ENCODE measurements at places on chromosomes 6 and 20.

GRCh38 chr6:22647719-22648118 is 78.4 kb downstream of the HDGFL1 start:
- DNase-seq = no peak

- DNase-seq = no peak
Measured at GRCh38 chr6:78505178-78505577, 362.2 kb upstream of the IRAK1BP1 start.

GRCh38 chr6:156028335-156029131 is 572.9 kb upstream of the NOX3 start:
- DNase-seq = no peak

GRCh38 chr6:24431045-24431451 is 28.3 kb downstream of the MRS2 start:
- DNase-seq = no peak

GRCh38 chr6:39209360-39209811 is 19.9 kb downstream of the KCNK5 start:
- DNase-seq = no peak

DNA sequence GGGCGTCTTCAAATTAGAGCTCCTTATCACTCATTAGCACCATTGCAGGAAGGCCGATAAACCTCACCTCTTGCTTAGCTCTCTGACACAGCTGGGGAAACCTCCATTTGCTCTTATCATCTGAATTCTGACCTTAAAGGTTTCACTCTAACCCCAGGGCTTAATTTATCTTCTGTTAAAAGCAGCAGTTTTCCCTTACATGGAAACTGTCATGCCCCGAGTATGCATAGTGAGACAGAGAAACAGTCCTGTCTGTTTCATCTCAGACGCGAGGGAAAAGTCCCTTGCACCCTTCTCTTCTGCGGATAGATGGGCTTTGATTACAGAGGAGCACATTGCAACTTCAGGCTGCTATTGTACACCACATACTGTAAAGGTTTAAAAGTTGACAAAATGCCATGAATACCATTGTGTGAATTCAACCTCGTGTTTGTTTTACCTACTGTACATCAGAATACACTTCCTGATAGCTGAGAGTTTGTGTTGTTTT is 191.5 kb upstream of the BMP2 start:
- DNase-seq = no peak

GRCh38 chr6:157641837-157642236 is 181.2 kb upstream of the SNX9 start:
- no peak for DNase-seq

- DNase-seq = no peak
Measured at GRCh38 chr6:151242420-151242861, 2.7 kb downstream of the AKAP12 start.

GRCh38 chr20:5658912-5659345 is 91.3 kb upstream of the SHLD1 start:
- peak; percentile 54 for DNase-seq

GRCh38 chr20:8163543-8163942 is 31.5 kb downstream of the PLCB1 start:
- no peak for DNase-seq

DNA sequence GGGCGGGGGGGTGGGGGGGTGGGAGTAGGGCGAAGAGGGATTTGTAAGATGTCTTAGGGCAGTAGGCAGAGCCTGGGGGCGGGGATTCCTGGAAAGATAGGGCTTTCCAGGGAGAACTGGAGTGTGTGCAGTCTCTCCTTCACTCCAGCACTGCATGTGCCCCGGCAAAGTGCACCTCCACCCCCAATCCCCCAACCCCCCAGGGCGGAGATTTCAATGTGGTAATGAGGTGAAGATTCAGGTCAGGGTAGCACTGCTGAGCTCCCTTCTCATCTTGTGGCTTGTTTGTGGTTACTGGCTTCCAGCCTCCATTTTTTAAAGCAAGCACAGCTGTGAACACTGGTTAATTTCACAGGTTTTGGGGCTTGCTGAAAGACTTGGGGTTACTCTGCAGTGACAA is 5.9 kb downstream of the TMEM239 start:
- no peak for DNase-seq

GRCh38 chr6:20877008-20877937 is 343.0 kb downstream of the CDKAL1 start:
- DNase-seq = peak; percentile 68

DNA sequence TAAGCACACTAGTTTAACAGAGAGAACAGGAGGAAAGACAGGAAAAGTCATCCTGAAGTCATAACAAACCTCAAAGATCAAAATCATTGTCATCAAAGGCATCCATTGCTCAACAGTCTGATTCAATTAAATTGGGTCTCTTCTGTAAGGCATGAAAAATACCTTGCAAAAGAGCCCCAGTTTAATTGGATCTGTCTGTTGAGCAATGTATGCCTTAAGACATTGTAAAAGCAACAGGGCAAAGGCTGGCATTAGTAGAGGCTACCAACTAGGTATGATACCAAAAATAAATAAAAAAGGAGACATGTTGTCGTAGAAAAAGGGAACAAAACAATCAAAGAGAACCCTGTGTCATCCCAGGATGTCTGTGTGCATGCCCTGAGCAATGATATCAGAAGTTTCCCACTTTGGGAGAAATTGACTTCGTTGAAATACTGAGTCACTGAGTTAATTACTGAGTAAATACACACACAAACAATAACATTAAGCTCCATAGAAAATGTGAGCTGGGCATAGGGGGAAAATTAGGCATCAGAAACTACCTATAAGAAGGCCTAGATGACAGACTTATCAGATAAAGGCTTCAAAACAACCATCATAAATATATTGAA is 1013.8 kb upstream of the CITED2 start:
- no peak for DNase-seq

GRCh38 chr6:165222315-165223025 is 86.9 kb downstream of the C6orf118 start:
- DNase-seq = no peak

- DNase-seq = no peak
Measured at GRCh38 chr20:7967199-7967844, 27.1 kb upstream of the HAO1 start.

DNA sequence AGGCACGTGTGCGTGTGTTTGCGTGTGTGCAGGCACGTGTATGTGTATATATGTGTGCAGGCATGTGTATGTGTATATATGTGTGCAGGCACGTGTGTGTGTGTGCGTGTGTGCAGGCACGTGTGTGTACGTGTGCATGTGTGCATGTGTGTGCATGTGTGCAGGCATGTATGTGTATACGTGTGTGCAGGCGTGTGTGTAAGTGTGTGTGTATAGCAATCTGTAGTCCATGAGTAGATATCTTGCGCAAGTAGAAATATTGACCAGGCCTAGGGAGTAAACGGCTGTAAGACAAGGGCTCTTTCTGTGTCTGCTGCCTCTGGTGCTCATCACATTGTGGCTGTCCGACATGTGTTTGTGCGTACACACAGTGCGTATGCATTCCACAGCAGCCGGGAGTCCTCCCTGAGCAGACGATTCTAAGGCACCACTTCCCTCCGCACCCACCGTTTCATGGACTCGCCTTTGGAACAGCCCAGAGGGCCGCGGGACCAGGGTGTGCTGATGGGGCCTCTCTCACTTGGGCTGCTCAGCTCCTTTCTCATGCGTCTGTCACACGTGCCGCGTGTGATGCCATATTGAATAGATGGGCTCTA is 167.6 kb downstream of the ERMARD start:
- no peak for DNase-seq

DNA sequence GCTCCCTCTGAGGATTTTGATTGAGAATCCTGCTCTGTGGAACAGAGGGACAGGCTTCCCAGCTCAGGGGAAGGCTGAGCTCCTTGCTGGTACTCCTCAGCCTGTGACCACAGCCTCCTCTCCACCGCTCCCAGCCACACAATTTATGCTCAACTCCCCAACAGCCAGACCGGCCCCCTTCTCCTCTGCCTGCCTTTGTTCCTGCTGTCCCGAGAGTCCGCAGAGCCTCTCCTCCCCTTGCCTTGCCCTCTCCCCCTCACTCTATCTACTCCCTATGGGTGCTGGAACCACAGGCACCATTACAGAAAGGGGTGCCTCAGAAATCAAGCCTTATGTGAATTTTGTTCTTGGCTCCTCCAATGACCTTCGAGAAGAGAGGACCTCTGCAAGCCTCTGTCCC is 15.9 kb downstream of the MAP1LC3A start:
- DNase-seq = no peak

GRCh38 chr20:44457016-44457415 is 18.7 kb upstream of the TTPAL start:
- no peak for DNase-seq

GRCh38 chr6:112335736-112336135 is 11.4 kb upstream of the RFPL4B start:
- DNase-seq = no peak

GRCh38 chr20:63176427-63177133 is 39.4 kb downstream of the YTHDF1 start:
- DNase-seq = no peak

DNA sequence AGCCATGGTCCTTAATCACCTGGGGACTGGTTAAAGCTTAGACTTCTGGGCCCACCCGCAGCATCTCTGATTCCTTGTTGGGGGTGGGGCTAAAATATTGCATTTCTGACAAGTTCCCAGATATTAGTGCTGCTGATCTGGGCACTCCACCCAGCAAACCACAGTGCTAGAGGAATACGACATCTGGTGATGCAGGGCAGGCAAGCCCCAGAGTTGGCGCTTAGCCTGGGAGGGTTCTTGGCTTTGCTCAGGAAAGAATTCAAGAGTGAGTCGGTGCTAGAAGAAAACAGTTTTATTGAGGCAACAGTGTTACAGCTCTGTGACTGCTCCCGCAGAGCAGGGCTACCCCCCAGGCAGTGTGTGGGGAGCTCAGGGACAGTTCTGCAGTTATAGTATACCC is 210.7 kb downstream of the TFAP2C start:
- no peak for DNase-seq

DNA sequence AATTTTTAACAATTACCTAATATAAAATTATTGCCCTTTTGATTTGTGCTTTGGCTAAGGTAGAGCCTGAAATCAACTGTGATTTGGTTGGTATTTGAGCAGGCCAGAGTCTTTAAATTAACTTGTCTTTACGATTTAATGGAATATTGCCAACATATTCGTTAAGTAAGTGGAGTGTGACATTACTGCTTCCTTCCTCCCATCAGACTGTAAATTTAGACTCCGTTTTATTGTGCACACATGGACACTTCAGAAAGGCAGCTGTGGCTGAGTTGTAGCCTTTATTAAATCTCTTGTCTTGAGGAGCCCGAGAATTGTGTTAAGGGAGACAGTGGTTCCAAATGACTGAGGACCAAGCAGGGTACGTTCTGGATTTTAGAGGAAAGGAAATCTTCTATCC is 57.4 kb downstream of the CAP2 start:
- DNase-seq = no peak

GRCh38 chr6:40807484-40807883 is 220.3 kb upstream of the LRFN2 start:
- DNase-seq = no peak

- DNase-seq = no peak
Measured at GRCh38 chr20:46934746-46935287, 40.2 kb downstream of the EYA2 start.

DNA sequence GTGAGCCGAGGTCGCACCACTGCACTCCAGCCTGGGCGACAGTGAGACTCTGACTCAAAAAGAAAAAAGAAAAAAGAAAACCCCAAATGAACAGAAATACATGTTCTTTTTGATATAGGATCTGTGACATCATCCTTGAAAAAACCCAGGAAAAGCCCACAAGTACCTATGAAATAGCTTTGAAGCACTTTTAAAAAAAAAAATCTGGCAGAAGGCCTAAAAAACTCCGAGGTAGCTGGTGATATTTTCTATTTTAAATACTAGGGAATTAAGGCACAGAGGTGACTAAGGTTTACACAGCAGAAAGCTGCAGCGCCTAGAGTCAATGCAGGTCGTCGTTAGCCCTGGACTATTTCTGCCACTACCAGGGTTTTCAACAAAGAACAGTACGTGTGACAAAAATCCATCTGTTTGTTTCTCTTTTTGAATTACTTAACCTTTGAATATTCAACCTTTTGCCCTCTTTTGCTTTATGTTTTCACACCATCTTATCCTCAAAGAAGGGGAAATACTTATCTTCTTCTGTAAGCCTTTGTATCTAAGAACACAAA is 39.4 kb upstream of the EEF1A1 start:
- peak; percentile 46 for DNase-seq

- DNase-seq = no peak
Measured at GRCh38 chr20:58194175-58194791, 34.2 kb downstream of the ANKRD60 start.

GRCh38 chr20:58611236-58612030 is 39.6 kb upstream of the STX16 start:
- no peak for DNase-seq

GRCh38 chr6:169918239-169918953 is 167.0 kb downstream of the ERMARD start:
- no peak for DNase-seq

DNA sequence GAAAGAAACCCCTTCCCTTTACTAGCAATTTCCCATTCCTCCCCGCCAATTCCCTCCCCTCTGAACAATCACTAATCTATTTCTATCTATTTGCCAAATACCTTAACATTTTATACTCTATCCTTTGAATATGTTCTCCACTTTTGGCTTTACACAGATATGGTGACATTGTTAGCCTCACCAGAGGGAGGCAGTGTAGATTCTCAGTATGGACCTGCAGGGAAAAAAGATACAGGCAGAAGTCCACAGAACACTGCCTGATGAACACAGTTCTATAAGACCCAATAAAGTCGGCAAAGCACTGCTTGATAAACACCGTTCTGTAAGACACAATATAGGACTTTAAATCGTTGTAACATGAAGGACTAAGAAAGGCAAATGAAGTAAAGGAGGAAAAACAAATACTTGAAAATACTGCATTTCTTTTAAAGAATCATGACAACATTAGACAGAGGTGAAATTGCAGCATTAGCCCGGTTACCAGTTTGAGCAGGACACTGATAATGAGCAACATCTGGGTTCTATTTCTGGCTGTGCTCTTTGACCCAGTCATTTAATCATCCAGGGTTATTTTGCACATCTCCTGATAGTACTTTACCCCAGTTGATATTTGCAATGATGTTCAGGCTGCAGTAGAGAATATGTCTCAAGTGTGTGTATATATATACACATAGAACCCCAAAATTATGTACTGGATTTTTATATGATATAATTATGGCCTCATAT is 296.8 kb downstream of the UTRN start:
- DNase-seq = no peak

DNA sequence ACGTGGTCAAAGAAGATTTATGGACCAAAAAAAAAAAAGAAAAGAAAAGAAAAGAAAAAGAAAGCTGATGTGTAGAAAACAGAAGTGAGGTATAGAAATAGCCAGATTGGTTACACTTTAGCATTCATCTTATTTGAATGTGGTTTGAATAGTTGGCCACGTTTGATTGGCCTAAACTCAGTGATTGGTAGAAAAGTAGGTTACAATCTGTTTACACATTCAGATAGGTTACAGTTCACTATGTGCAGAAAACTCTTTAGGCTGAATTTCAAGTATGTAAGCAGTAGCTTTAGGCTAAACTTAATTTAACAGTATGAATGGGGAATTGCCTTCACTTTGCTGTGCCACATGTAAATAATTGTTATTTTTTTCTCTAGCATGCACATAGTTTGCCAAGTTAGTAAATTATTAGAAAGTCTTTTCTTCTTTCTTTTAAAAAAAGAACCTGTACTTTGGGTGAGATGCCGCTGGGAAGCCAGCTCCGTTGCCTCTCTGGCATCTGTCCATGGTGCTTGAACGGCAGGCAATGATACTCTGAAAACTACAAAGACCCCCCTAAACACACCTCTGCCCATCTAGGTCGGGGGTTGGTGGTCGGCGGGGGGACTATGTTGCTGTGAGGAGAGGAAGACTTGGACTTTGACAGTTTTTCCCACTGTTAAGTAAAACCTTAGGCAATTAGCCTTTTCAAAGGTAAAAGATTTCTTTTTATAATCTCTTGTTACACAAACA is 173.0 kb downstream of the AIG1 start:
- no peak for DNase-seq

Measured in GM06990 (cell line).